NCI-H2171 treated with DMSO at 0.1 percent for 48 hours (cell line): ENCODE measurements at places on chromosomes 4 and X.
A peak's percentile ranks its signal among the peaks of the same experiment; 100 is the strongest.

DNA sequence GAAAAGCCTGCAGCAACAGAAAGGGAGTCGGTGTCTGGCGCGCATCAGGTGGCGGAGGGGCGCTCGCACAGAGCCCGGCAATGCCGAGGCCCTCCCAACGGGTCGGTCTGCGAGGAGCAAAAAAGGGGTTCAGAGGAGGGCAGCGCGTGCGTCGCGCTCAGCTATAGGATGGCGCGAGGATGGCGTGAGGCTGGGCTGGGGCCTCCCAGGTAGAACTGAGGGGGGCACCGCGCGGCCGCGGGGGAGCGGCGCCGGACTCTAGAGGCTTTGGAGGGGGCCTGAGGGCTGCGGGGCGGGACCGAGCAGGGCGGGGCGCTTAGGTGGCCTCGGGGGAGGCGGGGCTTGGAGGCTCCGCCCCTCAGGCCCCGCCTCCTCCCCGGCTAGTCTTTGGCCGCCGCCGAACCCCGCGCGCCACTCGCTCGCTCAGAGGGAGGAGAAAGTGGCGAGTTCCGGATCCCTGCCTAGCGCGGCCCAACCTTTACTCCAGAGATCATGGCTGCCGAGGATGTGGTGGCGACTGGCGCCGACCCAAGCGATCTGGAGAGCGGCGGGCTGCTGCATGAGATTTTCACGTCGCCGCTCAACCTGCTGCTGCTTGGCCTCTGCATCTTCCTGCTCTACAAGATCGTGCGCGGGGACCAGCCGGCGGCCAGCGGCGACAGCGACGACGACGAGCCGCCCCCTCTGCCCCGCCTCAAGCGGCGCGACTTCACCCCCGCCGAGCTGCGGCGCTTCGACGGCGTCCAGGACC is at the start of gene PGRMC1:
PGRMC1 (plus strand) TSS at position 414 of the 751 bp plus-strand sequence; CDS start at position 493, 79 bp downstream.
- DNase-seq, result peak; percentile 67

DNA sequence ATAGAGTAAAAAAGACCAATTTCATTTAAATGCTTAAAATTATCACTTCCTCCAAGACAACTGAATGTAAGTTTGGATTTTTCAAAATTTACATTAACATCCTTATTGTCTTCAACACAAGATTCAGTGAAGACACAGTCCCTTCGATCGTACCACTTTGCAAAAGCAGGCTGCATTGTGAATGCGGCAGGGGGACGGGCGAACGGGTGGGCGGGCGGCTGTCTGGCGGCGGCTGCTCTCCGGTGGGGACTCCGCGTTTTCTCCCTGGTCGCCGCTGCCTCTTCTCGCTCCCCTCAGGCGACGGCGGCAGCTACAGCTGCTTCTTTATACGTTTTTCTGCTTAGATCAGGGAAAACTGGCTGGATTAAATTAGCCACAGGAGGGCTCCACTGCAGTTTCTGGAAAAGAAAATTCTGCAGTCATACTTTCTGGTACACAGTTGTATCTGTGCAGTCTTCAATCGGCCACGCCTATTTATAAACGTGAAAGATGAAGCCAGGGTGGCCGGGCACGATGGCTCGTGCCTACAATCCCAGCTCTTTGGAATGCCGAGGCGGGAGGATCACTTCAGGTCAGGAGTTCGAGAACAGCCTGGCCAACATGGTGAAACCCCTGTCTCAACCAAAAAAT is 33.9 kb upstream of the HPF1 start:
- peak; percentile 42 for DNase-seq

- DNase-seq, result peak; percentile 1
These were observed 54.3 kb downstream of the NRK start for GRCh38 chrX:105876658-105877057.

- peak; percentile 75 for DNase-seq
These were observed 307 bp downstream of the ATG4A start for GRCh38 chrX:108091878-108092291.

GRCh38 chrX:100289066-100289558 is 121.0 kb downstream of the PCDH19 start:
- no peak for DNase-seq

DNA sequence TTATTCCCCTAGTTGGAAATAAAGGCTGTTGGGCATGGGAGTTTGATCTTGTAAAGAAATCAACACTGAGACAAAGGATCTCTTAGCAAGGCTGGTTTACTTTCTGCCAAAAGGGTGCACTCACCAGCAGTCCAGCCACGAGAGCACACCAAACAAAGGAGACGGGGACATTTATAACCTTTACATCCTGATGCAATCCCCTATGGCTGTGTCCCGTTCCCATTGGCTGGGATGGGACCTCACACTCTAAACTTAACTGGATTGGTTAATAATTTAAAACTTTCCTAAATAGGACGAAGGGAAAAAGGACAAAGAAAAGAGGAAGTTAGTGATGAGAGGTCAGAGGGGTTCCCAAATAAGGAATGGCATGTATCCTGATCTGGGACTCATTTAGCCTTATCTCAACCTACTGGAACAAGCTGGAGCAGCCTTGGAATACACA is 17.9 kb downstream of the METAP1 start:
- DNase-seq, result no peak

DNA sequence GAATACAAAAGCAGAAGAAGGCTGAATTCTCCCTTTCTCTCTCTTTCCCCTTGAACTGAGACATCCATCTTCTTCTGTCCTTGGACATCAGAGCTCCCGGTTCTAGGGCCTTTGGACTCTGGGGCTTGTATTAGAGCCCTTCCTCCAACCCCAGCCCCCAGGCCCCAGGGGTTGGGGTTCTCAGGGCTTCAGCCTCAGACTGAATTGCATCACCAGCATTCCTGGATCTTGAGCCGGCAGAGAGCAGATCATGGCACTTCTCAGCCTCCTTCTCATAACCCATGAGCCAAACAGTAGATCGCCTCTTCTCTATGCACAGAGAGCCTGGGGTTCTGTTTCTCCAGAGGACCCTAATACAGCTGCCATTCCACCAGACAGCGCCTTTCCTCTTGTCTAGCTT is 25.3 kb upstream of the CLDN24 start:
- DNase-seq, result no peak

GRCh38 chr4:1345903-1346780 is 866 bp upstream of the UVSSA start:
- peak; percentile 11 for DNase-seq

DNA sequence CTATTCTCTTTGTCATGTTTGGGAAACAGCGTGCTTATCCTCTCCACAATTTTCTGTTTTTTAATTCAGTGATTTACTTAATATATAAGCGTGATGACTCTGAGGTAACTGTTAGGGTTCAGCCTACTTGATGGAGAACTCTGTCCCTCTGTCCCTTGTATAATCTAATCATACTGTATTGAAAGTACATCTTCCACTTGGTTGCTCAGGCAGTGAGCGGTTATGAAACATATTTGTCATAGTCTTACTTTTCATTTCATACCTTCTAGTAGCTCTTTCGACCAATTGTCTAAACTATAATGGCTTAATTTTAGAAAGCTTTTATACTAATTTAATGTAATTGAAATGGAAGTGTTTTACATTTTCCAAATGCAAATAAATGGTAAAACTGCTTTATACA is 469.0 kb downstream of the TLL1 start:
- no peak for DNase-seq

DNA sequence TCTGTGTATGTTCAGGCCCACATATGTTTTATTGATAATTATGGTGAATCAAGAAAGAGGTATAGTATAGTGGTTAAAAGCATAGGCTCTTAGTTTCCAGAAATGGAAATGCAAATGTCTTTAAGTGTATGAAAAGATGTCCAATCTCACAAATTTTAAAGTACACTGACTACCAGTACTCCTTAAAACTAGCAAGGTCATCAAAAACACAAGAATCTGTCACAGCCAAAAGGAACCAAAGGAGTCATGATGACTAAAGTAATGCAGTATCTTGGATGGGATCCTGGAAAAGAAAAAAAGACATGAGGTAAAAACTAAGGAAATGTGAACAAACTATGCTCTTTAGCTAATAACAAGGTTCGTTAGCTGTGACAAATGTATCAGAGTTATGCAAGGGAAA is 661 bp upstream of the RBM41 start:
- no peak for DNase-seq

- no peak for DNase-seq
These were observed 137.0 kb downstream of the AMMECR1 start for GRCh38 chrX:110180928-110181310.

GRCh38 chrX:55004231-55004630 is 4.1 kb downstream of the APEX2 start:
- DNase-seq, result no peak

GRCh38 chrX:132741689-132742088 is 216.7 kb downstream of the HS6ST2 start:
- DNase-seq, result no peak

- no peak for DNase-seq
These were observed 321.6 kb upstream of the PCDH10 start for GRCh38 chr4:132827522-132827921.

- DNase-seq, result peak; percentile 67
These were observed 50.5 kb downstream of the TBC1D14 start for GRCh38 chr4:6960154-6960553.

DNA sequence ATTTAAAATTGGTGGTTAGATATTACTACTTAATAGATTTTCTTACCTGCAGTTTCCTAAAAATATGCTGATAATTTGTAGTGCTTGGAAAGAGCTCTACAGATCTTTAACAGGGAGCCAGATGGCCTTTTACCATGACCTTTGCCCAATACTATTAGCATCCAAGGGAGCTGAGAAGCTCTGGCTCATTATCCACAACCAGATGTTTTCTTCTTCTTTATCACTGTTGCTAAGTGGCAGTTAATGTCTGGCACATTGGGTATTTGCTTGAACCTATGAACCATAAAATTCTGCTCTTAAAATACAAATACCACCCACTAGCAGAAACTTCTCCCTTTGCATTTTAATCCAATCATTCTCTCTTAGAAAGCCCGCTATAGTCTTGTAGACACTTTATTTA is 1480.3 kb downstream of the C4orf33 start:
- DNase-seq, result peak; percentile 76

GRCh38 chr4:77613267-77613666 is 7.6 kb downstream of the CXCL13 start:
- DNase-seq, result no peak

DNA sequence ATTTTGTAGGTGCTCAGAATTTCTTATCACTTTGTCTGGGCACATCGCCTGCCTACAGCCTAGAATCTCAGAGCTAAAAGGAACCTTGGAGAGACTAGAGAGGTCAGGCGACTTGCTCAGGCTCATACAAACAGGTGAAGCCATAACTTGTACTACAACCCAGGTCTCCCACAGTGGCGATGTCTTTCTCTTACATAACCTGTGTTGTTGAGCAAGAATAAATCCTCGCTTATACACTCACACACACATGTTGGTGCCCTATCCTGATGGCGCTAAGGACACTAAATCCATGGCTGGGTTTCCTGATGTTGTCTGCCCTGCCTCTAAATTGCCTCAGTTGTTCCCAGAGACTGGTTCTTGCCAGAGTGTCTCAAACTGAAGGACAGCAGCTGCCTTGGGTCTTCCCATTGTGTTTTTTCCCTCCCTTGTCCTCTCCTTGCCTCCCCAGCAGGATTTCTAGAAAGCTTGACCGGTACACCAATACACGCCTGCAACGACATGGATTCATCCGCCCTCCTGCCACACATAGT is 1.6 kb downstream of the TSC22D3 start:
- DNase-seq, result no peak

GRCh38 chrX:49312176-49312575 is 8.7 kb downstream of the GAGE10 start:
- no peak for DNase-seq
